ENCODE measurements at places on chromosomes 12 and 14.

DNA sequence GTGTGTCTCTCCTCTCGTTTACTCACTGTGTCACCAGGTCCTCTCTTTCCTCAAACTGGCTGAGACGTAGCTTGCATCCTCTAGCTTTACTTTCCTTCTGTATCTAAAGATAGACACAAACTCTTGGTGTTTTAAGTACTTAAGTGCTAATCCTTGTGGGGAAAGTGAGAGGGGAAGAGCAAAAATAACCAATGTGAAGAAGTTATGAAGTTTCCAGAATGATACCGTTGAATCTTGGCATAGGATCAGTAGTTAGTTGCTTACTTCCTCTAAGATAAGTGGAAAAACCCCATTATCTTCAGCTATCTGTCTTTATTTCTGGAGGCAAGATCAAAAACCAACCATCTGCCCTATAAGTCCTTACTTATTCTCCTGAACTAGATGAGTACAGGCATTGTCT is 10.6 kb downstream of the FAR2 start:
- DNase-seq, result no peak

DNA sequence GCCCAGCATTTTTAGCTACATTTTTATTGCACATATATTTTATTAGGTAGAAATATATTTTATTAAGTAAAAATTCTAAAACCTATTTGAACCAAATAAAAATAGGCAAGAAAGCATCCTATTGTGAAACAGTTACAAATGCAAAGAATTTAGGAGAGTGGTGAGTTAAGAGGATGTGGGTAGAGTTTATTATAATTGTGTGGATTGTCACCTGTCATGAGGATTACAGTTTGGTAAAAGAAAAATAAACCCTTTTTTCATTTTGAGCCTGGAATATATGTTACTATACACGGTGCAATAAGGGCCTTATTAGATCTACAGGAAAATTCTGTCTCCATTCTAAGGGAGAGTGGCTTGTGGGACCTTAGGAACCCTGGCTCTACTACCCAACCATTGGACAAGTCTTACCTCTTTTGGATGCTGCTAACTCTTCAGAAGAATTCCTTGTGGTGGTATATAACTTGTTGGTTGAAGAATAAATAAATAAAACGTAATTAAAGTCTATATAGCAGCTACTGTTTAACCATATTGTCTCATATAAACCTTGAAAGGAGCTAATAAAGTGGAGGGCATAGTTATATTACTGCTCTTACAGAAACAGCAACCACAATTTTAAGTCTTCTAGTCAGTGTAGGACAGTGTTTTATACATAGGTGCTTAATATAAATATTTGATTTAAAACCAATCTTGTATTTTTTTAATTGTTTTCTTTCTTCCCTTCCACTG is 67.8 kb downstream of the FGD4 start:
- DNase-seq, result no peak

- no peak for DNase-seq
Observed at GRCh38 chr14:63909984-63910383, 57.2 kb downstream of the SYNE2 start.

DNA sequence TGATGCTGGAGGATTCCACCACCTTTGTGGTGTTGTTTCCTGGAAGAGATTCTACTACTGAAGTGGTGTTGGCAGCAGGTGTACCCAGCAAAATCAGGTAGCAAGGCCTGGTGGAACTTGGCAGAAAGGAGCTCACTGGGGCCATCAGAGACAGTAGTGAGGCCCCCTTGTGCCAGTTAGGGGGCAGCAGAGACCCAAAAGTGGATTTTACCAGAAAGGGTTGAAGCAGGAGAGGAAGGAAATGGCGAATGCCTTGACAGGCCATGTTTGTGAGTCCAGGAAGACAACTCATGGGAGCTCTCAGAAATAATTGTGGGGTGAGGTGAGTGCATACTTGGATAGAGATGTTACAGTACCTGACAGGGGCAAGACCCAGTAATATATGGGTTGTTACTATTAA is 137.7 kb upstream of the FGD4 start:
- DNase-seq, result no peak

GRCh38 chr12:104175726-104176247 is 37.8 kb upstream of the NFYB start:
- no peak for DNase-seq

DNA sequence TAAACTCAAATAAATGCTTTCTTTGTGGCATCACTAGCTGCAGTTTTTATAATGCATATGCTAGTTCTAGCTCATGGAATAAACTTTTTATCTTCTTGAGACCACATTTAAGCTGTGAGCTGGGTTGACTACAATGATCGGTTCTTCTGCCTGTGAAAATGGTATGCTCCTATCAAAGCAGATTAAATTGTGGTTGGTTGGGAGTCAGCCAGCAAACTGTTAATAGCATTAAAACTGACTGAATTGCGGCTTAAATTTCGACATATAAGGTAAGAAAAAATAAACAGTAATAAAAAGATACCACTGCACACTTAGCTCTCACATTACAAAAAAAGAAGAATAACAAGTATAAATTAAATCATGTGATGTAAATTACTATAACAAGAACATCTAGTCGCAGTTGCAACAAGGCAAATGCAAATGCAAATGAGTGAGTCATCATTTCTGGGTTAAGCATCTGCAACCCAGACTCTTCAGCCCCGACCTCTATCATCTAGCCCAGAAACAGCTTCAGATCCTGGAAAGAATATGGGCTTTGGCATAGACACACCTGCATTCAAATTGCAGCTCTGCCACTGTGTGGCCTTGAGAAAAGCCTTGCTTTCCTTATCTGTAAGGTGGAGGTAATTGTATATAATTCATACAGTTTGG is 19.8 kb upstream of the DHRS7 start:
- no peak for DNase-seq

- DNase-seq, result no peak
Observed at GRCh38 chr12:53214221-53214620, 7.2 kb upstream of the ITGB7 start.

DNA sequence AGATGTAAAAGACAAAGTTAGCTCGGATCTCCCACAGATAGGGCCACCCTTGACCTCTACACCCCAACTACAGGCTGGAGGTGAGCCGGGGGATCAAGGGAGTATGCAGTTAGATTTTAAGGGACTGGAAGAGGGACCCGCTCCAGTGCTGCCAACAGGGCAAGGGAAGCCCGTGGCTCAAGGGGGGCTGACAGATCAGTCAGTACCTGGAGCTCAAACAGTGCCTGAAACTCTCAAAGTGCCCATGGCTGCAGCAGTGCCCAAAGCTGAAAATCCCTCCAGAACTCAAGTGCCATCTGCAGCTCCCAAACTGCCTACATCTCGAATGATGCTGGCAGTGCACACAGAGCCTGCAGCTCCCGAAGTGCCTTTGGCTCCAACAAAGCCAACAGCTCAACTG is 10.4 kb downstream of the NYNRIN start:
- no peak for DNase-seq

DNA sequence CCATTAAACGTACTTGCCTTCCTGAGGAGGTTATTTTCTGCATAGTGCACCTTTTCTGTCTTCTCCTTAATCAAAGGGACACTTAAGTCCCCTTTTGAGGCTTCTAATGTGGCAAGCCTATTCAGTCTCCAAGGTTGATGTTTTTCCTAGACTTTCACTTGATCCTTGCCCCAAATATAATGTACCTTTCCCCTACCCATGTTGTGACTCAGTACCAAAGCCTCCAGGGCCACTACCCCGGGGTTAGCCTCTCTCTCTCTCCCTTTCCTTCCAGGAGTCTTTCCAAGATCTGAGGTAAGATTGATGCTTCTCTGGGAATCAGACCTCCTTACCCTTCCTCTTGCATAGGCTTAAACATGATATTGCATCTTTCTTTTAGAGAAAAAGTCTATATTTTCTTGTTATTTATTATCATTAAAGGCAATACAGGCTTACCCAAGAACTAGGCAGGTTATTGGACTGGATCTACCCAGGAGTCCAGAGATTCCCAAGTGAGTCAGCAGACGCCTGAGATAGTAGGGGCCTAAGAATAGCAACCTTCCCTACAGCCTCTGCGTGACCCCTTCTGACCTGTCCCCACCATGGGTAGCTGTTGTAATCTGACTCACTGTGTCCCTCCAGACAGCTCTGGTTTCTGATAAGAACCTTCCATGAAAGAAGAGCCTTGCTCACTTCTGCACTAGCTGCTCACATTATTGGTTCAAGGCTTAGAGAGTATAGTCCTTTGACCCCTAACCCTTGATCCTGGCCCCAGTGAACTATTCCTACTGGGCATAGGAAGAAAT is 172.9 kb downstream of the ZFP36L1 start:
- no peak for DNase-seq

DNA sequence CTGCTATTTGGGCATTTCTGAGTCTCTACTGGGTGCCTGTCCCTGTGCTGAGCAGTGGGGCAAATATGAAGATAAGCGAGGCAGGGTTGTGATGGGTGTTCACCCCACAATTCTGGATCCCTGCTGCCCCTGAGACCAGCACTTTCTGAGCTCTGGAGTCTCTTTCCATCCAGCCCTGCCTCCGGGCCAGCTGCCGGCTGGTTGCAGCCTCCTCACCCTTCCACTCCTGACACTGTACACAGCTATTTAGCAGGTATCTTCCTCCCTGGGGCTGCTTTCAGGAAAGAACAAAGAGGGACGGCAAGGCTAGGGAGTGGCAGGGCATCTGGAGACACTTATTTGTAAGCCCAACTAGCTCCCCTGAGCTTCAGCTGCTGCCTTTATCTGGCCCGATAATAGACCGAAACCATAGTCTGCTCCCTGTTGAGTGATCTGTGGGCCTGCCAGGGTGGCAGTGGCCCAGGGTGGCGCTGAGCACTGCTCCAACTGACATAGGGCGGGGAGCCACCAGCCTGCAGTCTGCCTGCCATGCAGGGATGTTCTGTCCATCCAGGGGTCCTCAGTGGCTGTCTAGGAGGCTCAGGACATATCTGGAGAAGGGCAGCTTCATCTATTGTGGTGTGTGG is 7.6 kb upstream of the KRT80 start:
- DNase-seq, result no peak

DNA sequence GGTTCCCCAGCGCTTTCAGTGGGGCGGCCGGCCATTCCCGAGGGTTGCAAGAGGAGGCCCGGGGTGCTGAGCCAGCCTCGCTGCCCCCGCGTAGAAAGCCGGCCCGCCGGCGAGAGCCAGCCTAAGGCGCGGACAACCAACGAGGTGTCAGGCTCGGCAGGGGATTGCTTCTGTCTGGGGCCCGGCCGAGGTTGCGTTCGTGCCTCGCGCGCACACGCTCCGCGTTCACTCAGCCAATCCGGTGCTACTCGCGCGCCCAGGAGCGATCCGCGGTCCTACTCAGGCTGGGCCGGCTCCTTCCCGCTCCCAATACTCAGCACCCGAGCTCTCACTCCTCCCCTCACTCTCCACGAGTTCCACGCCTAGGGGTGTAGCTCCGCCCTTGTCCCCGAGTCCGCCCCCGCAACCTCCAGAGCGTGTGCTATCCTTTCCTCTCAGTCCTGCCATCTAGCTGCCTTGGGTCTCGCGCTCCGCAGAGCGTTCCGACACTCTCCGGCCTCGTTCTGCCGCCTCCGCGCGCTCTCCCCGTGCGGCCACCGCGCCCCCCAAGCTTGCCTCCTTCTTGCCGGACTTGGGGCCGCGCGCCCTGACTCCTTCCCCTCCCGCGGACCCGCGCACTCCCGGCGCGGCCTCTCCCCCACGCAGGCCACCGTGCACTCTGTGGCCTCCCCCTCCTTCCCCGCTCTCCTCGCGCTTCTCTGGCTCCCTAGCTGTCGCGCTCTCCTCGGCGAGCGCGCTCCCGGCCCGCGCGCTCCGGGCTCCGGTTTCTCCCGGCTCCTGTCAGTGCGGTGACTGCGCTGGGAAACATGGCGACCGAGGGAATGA is at the start of gene GPHN:
TSS of gene GPHN (plus strand) at position 426 of the 825 bp plus-strand sequence.
- DNase-seq, result peak; percentile 95

GRCh38 chr14:64109819-64110554 is 184.2 kb downstream of the ESR2 start:
- DNase-seq, result no peak

GRCh38 chr12:67804168-67804567 is 155.6 kb downstream of the DYRK2 start:
- no peak for DNase-seq

DNA sequence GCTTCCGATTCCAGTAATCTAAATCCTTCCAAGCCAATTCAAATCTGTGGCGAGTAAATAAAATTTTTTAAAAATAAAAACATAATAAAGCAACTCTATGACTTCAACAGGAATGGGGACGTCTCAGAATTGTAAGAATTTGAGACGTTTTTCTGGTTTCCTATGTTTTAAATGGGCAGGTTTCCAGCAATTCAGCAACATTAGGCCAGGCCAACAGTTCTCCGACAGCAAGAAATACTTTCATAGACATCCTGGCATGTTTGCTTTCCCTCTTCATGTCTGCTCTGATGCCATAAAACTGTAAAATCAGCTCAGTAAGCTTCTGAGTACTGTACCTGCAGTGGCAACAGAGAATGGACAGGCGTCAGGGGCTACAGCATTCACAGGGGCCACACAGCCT is 35.8 kb upstream of the DICER1 start:
- DNase-seq, result no peak

DNA sequence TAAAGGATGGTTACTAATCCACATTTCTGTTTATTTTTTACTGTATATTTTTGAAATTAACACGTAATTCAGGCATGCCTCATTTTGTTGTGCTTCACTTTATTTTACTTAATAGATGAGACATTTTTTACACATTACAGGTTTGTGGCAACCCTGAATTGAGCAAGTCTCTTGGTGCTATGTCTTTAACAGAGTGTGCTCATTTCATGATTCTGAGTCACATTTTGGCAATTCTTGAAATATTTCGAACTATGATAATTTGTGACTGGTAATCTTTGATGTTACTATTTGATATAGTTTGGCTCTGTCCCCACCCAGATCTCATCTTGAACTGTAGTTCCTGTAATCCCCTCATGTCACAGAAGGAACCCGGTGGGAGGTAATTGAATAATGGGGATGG is 1120.5 kb upstream of the FLRT2 start:
- no peak for DNase-seq

- DNase-seq, result peak; percentile 92
Observed at GRCh38 chr12:120225852-120226640, 25.1 kb upstream of the RPLP0 start.

DNA sequence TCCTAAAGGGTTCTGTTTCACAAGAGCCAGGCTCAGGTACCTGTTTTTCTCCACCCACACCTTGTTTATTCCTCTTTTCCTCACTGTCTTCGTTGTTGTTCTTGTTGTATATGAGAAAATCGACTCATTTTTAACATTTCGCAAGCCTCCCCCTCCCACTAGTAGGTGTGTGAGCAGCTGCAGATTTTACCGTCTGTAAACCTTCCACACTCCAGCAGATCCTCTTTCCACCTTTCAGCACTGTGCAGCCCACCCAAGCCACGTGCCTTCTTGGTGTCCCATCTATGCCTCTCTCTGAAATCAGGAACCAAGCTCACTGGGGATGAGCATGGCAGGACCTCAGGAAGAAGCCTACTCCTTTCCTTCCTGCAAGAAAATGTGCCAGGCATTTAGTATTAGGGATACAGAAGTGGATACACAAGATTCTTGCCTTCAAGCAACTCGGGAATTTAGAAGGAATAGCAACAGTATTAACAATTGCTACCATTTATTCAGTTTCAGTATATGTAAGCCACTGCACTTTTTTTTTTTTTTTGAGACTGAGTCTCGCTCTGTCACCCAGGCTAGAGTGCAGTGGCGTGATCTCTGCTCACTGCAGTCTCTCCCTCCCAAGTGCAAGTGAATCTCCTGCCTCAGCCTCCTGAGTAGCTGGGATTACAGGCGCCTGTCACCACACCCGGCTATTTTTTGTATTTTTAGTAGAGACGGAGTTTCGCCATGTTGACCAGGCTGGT is 113.6 kb downstream of the CHST11 start:
- DNase-seq, result no peak

Measured in left colon (tissue), 2 donors.